Activated T-cell treated with anti-CD3 and anti-CD28 coated beads for 24 hours (primary cell): ENCODE measurements at places on chromosomes 4 and X.

DNA sequence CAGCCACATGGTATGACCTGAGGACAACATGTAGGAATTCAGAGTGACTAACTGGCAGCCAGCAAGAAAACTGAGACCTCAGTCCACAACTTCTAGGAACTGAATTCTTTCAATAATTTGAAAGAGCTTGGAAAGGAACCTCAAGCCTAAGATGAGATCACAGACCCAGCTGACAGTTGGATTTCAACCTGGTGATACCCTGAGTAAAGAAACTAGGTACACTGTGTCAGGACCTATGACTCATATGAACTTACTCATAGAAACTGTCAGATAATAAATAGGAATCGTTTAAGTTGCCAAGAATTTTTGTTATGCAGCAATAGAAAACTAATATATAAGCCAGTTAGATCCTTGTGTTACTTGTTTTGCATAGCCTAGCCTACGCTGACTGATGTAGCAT lies 102.4 kb upstream of the DCAF12L1 start:
- DNase-seq: no peak

- DNase-seq: no peak
These were observed 104.0 kb downstream of the PHEX start for GRCh38 chrX:22135994-22136684.

DNA sequence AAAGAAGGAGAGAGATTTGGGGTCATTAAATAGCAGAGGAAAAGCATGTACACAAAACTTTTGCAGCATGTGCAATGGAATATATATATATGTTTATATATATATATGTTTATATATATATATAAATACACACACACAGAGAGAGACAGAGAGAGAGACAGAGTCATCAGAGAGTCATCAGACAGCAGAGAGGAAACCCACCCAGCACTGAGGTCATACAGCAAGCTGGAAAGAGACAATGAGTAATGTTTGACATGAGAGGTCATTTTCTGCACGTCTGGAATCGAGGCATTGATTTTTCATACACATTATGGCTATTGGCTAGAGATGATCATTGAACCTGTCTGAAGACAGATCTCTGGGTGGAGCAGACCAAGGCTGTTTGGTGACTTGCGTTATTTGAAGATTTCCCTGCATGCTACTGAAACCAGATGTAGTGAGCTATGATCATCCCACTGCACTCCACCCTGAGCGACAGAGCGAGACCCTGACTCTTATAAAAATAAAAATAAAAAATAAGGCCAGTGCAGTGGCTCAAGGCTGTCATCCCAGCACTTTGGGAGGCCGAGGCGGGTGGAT lies 48.8 kb upstream of the SHOX start:
- DNase-seq: no peak

- DNase-seq: no peak
These were observed 1565.5 kb upstream of the AGA start for GRCh38 chr4:179007755-179008154.

DNA sequence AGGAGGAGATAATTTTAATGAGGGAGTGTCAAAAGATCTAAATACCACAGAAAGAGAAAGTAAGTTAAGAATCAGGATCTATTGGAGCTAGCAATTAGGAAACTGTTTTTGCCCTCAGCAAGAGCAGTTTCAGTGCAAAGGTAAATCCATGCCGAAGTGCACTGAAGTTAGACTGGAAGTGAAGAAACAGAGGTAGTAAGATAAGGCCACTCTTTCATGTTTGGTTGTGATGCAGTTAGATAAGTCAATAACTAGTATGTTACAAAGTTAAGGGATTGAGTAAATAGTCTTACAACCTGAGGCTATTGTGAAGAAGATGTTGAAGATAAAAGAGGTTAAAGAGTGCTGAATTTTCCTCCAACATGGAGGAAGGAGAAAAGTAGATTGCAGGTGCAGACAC lies 46.7 kb upstream of the UCP1 start:
- DNase-seq: no peak

- no peak for DNase-seq
These were observed 86.7 kb downstream of the PTTG2 start for GRCh38 chr4:38046727-38047489.

GRCh38 chr4:74486905-74487304 lies 42.0 kb downstream of the AREG start:
- no peak for DNase-seq

- DNase-seq: no peak
These were observed 44.8 kb downstream of the MSN start for GRCh38 chrX:65712005-65712806.
